H9 (cell line): ENCODE measurements at places on chromosomes 2 and 18. TPM values are rescaled to one million over a fixed set of nuclear protein-coding genes. Genes with fewer than 3 reads are reported as not detected.

NDC80 gene
- total RNA-seq = 38.5 and 39.5 TPM in 2 replicates

EN1 gene
- not detected in 2 replicates for total RNA-seq

FKBP1B gene
- total RNA-seq = 59.7 and 61.6 TPM in 2 replicates

BOLL gene
- total RNA-seq = not detected in 2 replicates

PRKAG3 gene
- total RNA-seq = not detected in 2 replicates

G6PC2 gene
- not detected in 2 replicates for total RNA-seq

MRPL44 gene
- 46.1 and 47.8 TPM in 2 replicates for total RNA-seq

TTN gene
- 0.59 and 0.70 TPM in 2 replicates for total RNA-seq

GALNT1 gene
- total RNA-seq = 77.9 and 81.1 TPM in 2 replicates

- DNase-seq = no peak
Observed at GRCh38 chr2:79960519-79960918, 344.0 kb downstream of the LRRTM1 start.

DNA sequence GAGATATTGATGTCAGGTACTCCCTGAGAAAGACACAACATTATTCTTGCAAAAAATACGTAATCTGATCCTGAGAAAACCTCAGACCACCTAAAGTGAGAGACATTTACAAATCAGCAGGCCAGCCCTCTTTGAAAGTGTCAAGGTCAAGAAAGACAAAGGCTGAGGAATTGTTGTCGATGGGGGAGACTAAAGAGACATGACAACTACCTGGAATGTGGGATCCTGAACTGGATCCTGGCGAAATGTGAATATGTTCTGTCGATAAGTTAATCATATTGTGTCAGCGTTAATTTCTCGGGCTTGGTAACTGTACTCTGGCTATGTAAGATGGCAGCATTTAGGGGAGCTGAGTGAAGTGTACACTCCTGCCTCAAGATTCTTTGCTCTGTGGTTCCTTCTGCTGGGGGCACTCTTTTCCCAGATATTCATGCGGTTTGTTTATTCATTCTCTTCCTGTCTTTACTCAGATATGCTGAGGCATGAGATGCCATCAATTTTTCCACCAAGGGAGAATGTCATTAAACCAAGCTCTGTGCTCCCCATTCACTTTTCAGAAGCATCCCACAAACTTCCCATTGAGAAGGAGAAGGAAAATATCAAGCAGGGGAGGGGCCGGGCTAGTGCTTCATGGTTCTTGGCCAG lies 154.9 kb downstream of the CAPN13 start:
- peak; percentile 51 for DNase-seq

DNA sequence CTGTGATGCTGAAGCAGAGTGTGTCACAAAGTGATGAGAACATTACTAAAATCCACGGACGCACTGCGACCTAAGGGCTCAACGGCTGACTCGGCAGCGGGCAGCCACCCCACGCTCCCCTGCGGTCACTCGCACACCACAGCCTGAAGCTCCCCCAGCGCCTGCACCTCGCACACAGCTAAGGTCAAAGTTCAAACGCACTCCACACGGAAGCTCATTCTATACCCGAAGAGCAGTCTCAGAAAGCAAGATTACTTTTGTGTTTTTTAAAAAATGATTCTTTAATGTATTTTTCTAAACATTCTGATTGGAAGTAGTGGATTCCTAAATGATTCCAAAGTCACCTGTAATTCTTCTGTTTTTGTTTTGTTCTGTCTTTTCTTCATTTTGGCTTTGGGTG lies 21.7 kb downstream of the ASPRV1 start:
- no peak for DNase-seq

GRCh38 chr18:36348971-36349417 lies 51.5 kb downstream of the FHOD3 start:
- DNase-seq = no peak

GRCh38 chr2:105087273-105087672 lies 49.4 kb downstream of the MRPS9 start:
- no peak for DNase-seq

GRCh38 chr18:51287818-51288508 lies 90.5 kb upstream of the MEX3C start:
- DNase-seq = no peak

- no peak for DNase-seq
Observed at GRCh38 chr2:121046335-121046734, 238.7 kb downstream of the TFCP2L1 start.

DNA sequence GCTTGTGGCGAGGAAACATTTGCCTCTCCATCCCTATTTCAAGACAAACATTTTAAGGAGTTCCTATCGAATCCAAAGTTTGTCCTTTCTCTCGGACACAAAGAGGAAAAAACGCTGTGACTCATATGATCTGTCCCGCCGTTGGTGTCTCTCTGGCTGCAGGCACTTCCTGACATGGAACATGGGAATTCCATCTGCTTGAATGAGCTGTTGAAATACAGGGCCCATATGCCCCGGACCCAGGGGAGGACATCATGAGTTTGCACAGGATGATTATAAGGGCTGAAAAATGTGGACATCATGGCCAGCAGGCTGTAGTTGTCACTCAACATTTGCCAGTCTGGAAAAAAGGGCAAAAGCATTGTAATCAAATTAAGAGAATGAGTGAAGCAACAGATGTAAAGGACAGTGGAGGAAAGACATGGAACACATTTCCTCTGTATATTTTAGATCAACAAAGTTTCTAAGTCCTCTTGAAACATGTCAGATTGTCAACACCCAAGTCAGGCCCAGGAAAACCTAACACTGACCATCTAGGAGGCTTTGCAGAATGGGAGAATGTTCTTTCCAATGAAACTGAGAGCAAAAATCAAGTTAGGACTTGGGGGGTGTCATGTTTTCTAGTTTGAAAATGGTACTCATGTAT lies 103.2 kb upstream of the SMIM21 start:
- DNase-seq = no peak

- DNase-seq = no peak
Observed at GRCh38 chr2:236664136-236664535, 94.5 kb downstream of the ACKR3 start.

GRCh38 chr2:12718015-12718671 lies 1.4 kb downstream of the TRIB2 start:
- DNase-seq = no peak

DNA sequence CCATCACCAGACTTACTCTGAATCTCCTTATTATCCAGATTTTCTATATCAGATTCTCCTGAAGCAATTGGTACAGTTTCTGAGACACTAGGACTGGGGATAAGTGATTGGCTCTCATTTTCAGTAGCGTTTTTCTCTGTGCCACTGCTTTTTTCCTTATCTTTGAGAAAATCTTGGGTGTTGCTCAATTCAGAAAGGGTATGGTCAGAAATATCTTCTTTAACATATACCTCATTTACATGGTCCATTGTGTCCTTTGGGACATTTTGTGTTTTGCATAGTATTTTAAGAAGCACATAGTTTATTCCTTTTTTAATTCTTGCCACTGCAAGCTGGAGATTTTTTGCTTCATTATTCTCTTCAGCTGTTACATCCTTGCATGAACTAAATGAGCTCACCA lies 56.6 kb upstream of the SCN9A start:
- DNase-seq = no peak

GRCh38 chr2:26337298-26337697 lies 8.6 kb upstream of the SELENOI start:
- no peak for DNase-seq

GRCh38 chr2:237714690-237715458 lies 83.7 kb upstream of the RBM44 start:
- peak; percentile 40 for DNase-seq

- no peak for DNase-seq
Observed at GRCh38 chr2:160367887-160368286, 125.7 kb downstream of the RBMS1 start.

DNA sequence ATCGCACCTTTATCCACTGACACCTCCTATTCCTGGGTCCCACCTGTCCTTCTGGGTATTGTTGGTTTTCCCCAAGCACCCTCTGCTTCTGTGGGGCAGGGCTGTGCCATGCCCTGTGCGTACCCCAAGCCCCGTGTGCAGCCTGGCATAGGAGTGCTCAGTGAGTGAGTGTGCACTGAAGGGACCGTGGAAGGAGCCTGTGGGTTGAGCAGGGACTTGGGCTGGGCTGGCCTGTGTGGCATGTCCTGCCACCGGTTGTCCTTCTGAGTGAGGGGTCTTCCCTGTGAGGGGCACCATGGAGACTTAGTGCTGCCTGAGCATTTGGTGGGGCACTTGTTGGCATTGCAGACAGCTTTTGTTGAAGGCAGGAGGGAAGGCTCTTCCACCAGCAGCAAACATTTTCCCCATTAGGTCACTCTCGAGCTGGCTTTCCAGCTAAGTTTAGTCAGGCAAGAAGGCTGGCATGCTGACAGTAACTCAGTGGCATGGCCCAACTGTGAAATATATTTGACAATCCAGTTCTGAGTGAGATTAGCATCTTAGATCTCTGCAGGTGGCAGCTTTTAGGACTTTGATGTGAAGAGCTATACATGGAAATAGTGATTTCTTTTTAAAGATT lies 64.7 kb downstream of the LPIN1 start:
- no peak for DNase-seq

DNA sequence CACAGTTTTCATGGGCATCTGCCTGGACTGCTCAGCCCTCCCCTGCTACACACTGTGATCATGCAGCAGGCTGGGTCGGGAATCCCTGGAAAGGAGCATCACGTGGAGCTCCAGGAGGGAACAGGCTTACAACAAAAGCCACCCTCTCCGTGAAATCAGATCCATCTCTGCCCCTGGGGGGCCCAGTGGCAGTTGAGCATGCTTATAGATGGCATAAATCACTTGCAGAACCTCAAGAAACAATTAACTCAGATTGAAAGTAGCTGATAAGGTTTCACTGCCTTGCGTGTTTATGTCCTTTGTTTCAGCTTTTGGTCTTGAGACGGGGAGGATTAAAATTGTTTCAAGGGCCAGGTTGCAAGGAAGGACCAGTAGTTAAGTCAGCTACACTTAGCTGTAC lies 354.8 kb upstream of the MEIS1 start:
- DNase-seq = no peak

DNA sequence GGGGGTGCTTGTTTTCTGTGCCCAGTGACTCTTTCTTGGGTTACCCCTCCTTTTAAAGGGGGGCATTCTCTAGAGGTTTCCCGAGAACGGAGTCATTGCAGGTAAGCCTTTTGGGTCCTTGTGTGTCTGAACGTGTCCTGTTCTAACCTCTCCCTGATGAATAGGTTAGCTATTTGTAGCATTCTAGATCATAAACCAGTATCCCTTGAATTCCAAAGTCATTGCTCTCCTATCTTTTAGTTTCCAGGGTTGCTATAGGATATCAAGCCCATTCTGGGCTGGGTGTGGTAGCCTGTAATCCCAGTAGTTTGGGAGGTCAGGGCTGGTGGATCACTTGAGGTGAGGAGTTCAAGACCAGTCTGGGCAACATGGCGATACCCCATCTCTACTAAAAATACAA lies 65.9 kb upstream of the YWHAQ start:
- DNase-seq = no peak

- DNase-seq = no peak
Observed at GRCh38 chr18:12803069-12803936, 80.7 kb downstream of the PTPN2 start.

- no peak for DNase-seq
Observed at GRCh38 chr2:48118895-48119294, 212.6 kb upstream of the FBXO11 start.

DNA sequence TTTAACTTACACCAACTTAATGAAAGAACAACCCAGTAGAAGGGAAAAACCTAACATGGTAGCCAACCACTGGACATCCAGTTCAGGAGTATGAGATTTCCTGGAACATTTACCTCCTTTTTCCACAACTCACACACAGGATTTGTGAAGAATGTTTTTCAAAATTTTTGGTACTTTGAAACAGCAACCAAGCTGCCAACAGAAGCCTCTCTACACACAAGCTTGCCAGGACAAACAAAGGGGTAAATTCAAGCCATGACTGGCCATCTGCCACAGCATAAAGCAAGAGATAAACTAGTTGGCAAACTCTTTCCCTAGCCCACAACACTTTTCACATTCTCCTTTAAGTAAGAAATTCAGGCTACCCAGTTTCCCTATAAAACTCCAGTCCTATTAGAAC lies 21.4 kb downstream of the MGAT4A start:
- no peak for DNase-seq

DNA sequence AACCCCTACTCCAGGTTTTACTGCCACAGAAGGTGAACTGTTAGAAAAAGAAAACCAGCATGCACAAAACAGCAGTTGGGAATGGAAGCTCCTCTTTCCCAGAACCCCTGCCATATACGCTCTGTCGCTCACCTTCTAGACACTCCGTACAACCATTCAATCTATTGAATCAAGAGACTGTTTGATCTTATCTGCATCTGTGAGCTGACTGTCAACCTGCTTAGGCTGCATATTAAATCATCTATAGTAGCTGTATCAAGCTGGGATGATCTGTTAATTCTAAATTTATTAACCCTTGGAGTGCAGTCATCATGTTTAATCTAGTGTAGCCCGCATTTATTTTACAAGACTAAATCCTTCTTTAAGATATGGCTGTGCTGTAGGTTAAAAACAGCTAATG lies 13.6 kb upstream of the BCL11A start:
- DNase-seq = no peak

DNA sequence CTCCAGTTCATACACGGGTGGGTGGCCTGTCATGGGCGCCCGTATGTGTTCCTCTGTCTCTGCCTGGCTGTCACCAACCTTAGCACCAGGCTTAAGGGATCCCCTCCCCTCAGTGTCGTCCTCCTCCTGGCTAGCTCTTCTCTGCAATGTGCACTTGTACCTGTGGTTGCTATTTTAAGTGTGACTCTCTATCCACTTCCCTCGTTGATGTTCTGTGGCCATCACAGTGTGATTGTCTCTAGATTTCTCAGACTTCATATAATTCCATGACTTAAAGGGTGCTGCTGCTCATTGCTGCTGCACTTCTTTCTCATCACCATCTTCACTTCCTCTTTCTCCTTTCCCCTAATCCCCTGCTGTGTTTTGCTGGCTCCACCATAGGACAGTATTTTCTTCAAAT lies 143.4 kb downstream of the EML6 start:
- no peak for DNase-seq

- DNase-seq = no peak
Observed at GRCh38 chr2:235630718-235631296, 137.0 kb downstream of the AGAP1 start.

- no peak for DNase-seq
Observed at GRCh38 chr2:2846332-2847208, 515.5 kb upstream of the MYT1L start.

- no peak for DNase-seq
Observed at GRCh38 chr2:207311316-207312005, 145.7 kb upstream of the KLF7 start.

DNA sequence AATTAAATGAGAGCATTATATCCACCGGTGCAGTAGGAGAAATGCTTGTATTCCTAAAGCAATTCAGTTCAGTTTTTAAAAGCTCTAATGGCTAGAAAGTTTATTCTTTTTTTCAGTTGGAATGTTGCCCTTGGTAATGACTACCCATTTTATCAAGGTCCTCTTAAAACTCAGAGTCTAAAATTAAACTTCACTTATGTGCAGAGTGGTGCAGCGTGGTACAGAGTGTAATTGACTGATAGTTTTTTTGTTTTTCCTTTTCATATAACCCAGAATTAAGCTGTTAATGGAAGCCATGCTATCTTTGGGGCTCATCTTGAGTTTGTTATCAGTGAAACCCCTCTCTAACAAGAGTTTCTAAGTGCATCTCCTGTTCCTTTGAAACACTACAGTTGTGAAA lies 21.4 kb downstream of the NCOA1 start:
- no peak for DNase-seq

- peak; percentile 68 for DNase-seq
Observed at GRCh38 chr18:9333441-9334328, 888 bp upstream of the TWSG1 start.

GRCh38 chr18:48408111-48408726 lies 964 bp downstream of the ZBTB7C start:
- no peak for DNase-seq
